Substantia nigra (tissue), 51 donors: ENCODE measurements at places on chromosomes 13 and 19.

- DNase-seq = peak; percentile 53
Measured at GRCh38 chr19:1853295-1854038, 5.2 kb upstream of the REXO1 start.

GRCh38 chr13:65530688-65531087 is 1699.4 kb downstream of the PCDH9 start:
- no peak for DNase-seq

GRCh38 chr19:8806661-8807060 is 25.4 kb downstream of the ZNF558 start:
- DNase-seq = no peak

- no peak for DNase-seq
Measured at GRCh38 chr19:45881082-45881908, 4.6 kb downstream of the IRF2BP1 start.

- peak; percentile 7 for DNase-seq
Measured at GRCh38 chr13:75635828-75636435, at the start of gene LMO7. TSS of gene LMO7 (plus strand) at chr13:75636330. CDS start at chr13:75636658, 328 bp downstream.

GRCh38 chr13:113491418-113491883 is 940 bp upstream of the DCUN1D2 start:
- no peak for DNase-seq

- no peak for DNase-seq
Measured at GRCh38 chr19:38711726-38712153, 32.5 kb downstream of the CAPN12 start.

DNA sequence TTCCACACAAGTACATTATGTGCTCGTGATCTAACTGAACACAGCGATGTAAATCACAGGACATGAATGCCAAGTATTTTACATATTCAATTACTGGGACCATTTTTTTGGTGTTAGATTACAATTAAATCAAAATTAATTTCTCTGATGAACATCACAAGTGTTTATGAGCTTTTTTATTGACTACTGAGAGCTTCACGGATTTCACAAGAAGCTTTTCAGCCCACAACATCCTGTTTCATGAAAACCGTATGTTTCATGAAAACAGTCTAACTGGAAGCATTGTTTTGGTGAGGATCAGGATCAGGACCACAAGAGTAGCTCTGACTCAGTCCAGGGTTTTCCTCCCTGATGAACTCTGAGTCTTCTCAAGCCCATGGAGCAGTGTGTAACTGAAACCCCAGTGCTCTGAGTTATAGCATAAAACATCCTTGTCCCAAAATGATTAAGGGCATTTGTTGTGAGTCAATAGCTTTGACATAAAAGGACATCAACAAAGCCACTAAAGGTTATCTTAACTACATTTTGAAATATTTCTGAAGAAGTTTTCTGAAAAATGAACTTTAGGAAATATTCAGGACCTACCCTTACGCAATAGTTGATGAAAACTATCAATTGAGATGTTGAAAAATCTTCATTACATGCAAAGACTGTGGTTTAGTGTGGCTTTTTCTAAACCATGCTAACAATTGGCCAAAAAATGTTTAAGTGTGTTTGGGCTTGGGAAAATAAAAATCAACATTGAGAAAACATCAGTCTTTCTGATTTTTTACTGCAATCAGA is 49.3 kb downstream of the UFM1 start:
- DNase-seq = no peak

DNA sequence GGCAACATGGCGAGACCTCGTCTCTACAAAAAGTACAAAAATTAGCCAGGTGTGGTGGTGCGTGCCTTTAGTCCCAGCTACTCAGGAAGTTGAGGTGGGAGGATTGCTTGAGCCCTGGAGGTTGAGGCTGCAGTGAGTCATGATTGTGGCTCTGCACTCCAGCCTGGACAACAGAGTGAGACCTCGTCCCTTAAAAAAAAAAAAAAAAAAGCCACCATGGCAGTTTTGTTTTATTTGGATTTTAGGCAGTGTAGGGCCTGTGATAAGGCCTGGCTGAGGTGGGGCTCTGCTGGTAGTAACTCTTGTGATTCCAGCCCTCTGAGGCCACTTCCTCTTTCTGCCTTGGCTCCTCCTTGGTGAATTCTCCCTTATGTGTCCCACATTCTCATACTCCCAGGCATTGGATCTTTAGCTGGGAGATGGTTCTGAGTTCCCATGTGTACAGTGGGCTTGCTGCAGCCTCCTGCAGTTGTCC is 39.2 kb downstream of the GATAD2A start:
- DNase-seq = no peak
